Kidney (tissue), 22 donors: ENCODE measurements at places on chromosomes 2 and 18. TPM values are rescaled to one million over a fixed set of nuclear protein-coding genes. Genes with fewer than 3 reads are reported as not detected.

GRCh38 chr2:119537792-119538191 lies 6.5 kb upstream of the CFAP221 start:
- DNase-seq, result no peak

DNA sequence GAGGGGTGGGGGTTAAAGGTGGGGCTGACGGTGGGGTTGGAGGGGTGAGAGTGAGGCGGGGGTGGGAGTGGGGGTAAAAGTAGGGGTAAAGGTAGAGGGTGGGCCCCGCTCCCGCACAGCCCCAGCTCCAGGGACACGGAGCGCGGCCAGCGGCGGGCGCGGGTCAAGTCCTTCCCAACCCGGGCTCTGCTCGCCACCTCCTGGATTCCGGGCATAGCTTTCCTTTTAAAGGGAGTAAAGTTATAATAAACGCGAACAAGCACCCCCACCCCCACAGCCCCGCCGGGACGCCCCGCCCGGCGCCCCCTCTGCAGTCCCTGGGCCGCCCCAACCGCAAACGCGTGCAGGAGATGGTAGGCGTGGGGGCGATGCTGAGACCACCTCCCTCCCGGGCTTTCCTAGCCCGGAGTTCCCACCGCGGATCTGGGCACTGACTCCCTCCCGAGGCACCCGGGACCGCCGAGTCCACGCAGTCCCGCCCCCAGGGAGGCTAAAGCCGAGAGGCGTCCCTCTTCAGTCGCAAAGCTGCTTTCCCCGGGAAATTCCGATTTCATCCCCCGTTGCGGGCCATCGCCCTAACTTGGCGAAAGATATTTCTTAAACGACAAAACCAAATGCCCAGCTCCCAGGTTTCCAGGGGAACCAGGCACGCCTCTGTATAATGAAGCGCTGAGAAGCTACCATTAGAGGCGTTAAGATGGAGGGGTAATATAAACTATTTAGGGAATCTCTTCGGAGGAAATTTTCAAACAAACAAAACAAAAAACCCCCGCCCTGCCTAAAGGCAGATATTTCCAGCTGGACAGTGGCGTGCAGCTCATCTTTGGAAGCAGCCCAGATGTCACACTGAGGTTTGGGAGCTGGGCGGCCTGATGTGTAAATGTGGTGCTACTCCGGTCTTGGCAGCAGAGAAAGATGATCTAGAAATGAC lies at the start of gene LIMS2:
TSS of gene LIMS2 (minus strand) at position 200 of the 931 bp plus-strand sequence. CDS start 506 bp downstream, outside the sequence.
- no peak for DNase-seq

GRCh38 chr18:80154293-80154692 lies 45.2 kb downstream of the ADNP2 start:
- DNase-seq, result no peak

DNA sequence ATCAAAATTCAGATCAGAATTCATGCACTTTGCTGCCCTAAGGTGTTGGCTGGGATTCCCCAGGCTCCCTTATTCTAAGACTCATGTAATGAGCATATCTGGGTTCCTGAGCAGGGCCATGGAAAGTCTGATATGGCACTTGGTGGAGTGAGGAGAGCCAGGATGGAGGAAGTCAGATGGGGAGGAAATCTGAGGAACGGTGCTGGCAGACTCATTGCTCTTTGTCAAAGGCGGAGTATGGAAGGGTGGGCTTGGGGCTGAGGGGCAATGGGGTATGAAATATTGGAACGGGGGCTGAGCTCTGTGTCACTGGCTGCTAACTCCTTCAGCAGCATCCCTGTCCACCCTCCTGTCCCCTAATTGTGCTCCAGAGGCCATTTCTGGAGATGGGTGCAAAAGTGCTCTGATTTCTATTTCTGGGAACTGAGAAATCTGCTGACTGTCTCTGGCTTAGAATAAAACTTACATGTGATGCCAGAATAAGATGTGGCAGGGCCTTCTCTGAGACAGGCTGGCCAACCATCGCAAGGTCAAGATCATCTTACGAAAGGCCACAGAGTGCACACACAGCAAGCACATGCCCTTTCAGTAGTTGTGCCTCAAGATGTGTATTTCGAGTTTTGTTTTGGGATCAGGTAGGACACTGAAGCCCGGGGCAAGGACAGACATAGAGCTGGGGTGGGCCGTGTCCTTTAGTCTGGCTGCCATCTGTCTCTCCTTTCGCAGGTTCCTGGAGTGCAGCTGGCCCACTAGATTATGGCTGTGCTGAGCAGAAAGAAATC lies 480.0 kb upstream of the HS6ST1 start:
- DNase-seq, result no peak

GRCh38 chr2:74881626-74882298 lies 47.8 kb downstream of the HK2 start:
- no peak for DNase-seq

GRCh38 chr2:176111309-176111663 lies 4.2 kb downstream of the HOXD11 start:
- peak; percentile 89 for DNase-seq

GRCh38 chr2:31031132-31031706 lies 107.0 kb downstream of the GALNT14 start:
- no peak for DNase-seq

GRCh38 chr2:196516564-196516963 lies 123.0 kb upstream of the CCDC150 start:
- no peak for DNase-seq

- no peak for DNase-seq
Measured at GRCh38 chr2:221787561-221787960, 215.5 kb upstream of the EPHA4 start.

GRCh38 chr2:30385327-30385726 lies 61.7 kb upstream of the LCLAT1 start:
- no peak for DNase-seq

DNA sequence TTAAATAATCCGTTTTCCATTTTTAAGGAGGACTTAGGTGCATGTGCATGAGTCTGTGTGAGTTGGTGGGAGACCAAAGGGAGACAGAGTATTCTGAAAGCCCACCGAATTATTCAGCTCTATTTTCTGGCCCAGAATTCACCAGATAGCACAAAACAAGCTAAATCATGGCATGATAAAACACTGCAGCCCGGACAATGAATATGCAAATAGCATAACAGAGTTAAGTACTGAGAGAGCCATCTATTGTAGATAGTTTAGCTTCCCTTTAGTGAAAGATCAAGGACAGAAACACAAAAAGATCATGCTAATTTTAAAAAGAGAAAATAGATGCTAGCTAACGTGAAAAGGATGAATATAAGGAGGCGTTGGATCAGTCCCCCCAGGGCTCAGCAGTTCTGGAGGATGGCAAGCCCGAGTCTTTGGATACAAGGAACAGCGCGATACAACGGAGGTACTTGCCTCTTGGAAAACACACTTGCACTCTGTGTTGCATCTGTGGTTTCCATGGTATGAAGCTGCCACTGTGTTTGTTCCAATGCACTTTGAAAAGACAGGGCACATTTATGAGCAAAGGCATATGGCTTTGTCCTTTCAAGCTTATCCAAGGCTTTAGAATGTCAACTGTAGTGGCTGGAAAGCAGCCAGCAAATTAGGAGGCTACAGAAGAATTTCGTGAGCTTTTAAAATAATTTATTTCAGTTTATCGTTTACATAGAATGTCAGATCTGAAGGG lies 119.9 kb downstream of the LYPD1 start:
- DNase-seq, result no peak

- DNase-seq, result no peak
Measured at GRCh38 chr2:71608034-71608433, 154.7 kb downstream of the DYSF start.

DNA sequence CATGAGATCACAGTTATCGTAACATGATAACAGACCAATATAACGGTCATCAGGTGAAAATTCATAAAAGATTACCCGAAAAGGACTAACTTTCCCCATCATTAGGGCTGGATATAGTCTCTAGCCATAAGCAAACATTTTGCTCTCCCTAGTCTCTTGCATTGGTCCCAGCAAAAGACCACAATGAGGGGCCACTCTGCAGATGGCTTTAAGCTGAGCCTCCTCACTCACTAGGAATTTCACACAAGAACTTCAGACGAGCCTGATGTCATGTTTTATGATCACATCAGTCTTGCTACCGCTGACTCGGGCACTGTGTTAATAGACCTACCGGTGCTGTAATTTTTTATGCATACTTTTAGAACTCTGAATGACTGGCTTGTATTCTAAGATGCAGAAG lies 35.2 kb downstream of the STK17B start:
- no peak for DNase-seq

DNA sequence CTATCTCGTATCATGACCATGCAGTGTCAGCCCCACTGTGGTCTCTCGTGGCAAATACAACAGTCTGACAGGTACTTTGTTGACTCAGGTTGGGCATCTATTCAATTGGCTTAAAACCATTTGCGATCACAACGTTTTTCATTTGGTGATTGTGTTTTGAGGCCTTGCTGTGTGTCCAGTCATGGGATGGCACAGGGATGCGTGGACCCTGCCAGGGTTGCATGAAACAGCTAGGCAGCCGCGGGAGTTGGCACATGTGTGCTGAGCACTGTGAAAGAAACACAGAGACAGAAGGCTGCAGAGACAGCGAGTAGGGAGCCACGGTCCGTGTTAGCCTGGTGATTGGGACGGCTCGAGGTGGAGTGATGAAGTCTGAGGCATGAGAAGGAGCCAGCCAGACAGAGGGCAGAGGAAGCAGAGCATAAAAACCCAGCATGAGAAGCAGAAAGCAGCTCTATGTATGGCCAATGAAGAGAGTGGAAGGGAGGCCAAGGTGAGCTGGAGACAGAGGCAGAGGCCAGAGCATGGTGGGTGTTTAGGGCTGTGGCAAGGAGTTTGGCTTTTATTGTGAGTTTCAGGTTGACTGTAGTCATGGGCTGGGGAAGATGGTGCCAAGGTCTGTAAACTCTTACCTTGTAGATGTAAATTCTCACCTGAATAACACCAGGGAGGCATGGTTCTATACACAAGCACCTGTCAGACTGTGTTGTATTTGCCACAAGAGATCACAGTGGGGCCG lies 31.8 kb upstream of the IL1R1 start:
- no peak for DNase-seq

DNA sequence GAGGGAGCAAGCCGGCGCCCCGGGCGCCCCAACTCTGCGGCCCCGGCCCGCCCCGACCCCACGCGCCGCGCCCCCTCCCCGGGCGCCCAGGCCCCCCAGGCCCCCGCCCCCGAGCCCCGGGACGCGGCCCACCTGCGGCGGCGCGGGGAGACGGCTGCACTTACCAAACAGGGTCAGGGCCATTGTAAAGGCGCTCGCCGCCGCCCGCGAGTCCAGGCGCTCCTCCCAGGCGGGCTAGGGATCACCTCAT lies 526 bp downstream of the CHN1 start:
- DNase-seq, result no peak

- DNase-seq, result no peak
Measured at GRCh38 chr2:129004485-129004884, 685.8 kb upstream of the HS6ST1 start.

GRCh38 chr2:37784759-37785149 lies 113.3 kb upstream of the CDC42EP3 start:
- no peak for DNase-seq

- no peak for DNase-seq
Measured at GRCh38 chr18:8999872-9000271, 102.6 kb upstream of the NDUFV2 start.

GRCh38 chr2:145739681-145740080 lies 1219.8 kb upstream of the ZEB2 start:
- no peak for DNase-seq

DNA sequence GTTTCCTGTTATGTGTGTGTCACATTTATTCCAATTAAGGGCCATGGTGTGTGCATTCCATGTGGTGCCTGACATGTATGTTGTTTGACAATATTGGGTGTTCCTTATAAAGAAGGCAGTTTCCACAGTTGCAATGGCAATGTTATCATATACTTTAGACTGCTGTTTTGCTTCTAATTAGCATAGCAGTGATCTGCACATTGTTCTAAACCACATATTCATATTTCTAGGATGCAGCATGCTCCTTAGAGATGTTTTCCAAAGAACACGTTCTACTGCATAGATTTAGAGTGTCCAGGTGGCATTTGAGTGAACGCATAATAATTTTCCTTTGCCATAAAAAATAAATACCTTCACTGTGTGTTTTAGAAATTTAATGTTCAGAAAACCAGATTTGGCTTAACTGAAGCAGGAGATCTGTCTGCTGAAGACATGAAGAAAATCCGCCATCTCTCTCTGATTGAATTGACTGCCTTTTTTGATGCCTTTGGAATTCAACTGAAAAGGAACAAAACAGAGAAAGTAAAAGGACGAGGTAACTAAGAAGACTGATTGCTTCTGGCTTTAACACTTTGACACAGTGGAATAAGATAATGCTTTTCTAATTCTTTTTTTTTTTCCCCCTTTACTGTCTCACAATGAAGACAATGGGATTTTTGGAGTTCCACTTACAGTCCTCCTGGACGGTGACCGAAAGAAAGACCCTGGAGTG lies 143.7 kb downstream of the ARHGAP28 start:
- DNase-seq, result no peak

GRCh38 chr2:85307527-85307897 lies 20.3 kb downstream of the TGOLN2 start:
- no peak for DNase-seq

DNA sequence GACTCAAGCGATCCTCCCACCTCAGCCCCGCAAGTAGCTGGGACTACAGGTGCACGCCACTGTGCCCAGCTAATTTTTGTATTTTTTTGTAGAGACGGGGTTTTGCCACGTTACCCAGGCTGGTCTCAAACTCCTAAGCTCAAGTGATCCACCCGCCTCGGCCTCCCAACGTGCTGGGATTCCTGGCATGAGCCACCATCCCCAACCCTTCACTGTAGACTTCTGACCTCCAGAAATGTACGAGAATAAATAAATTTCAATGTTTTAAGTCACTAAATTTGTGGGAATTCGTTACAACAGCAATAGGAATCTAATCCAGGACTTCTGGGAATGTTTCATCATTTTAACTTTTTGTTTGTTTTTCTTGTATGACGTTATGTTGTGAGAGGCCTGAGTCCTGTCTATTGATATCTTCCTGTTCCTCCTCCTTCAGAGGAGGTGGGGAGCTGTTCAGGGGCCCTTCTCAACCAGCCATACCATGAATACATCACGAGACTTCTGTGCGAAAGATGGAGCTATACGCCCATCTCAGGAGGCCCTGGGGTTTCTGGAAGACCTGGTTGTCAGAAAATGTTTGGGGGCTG lies 40.0 kb downstream of the TEX44 start:
- DNase-seq, result no peak

DNA sequence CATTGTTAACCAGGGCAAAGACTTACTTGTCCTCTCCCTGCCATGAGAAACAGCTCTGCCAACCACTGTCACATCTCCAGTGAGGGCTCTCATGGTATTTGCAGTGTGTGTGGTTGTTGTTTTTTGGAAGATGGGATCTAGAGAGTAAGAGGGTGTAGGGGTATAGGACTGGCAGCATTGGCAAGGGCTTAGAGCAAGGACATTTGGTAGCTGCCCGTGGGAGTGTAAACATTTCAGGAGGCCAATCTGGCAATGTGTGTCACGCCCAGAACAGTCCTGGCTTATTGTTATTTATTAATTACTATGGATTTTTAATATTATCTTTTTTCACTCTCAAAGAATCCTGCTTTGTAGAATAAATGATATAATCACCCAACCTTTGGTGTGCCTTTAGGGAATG lies 90.5 kb downstream of the TMEM17 start:
- no peak for DNase-seq

The MAB21L4 gene
- 6.1 TPM for total RNA-seq

The NEU2 gene
- not detected for total RNA-seq

The CERS6 gene
- total RNA-seq, result 18.8 TPM

The ERMN gene
- total RNA-seq, result 1.6 TPM
